ENCODE measurements at places on chromosomes 5 and 9.

DNA sequence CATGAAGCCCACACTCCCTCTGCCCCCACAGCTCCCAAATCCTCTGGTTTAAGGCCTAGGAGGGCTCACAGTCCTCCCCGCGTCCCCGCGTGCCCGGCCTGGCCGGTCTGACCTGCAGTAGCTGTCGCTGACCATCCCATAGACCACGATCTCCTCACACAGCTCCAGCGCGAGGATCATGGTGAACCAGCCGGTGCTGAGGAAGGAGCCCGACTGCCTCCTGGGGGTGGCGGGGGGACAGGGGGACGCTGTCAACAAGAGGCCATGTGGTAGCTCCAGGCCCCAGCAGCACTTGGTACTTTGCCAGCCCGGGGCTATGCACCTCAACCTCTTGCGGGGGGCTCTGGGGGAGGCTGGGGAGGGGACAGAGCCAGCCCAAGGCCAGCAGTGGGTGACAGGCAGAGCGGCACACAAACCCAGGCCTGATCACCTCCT, 7.0 kb downstream of the ST6GALNAC4 start:
- no peak for DNase-seq

GRCh38 chr5:179344431-179345182, 654 bp downstream of the ADAMTS2 start:
- DNase-seq = no peak

GRCh38 chr5:145237843-145238242, 597.3 kb downstream of the PRELID2 start:
- peak; percentile 20 for DNase-seq

DNA sequence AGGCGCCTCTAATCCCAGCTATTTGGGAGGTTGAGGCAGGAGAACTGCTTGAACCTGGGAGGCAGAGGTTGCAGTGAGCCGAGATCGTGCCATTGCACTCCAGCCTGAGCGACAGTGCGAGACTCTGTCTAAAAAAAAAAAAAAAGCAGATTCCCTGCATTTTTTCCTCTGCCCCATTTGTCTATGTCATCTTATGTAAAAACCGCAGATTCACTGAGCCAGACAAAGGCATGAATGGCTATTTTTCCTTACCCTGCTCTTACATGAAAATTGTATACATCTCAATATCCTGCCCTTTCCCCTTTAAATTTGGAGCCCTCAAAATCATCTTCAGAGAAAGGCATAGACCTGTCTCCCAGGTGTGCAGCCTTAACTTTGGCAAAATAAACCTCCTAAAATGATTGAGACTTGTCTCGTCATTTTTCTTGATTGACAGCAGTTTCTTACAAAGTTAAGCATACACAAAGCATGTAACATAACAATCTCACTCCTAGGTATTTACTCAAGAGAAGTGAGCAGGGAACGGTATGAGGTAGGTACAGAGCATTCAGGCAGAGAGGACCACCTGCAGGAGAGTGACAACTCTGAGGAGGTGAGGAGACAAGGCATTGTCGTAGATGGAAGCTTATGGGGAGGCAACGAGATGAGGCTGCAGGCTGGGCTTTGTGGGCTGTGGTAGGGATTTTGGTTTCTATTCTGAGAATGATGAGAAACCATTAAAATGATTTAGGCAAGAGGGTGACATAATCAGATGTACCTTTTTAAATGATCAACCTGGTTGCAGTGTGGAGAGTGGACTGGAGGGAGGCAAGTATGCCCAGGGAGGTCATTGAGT, 65.7 kb upstream of the IL6ST start:
- DNase-seq = no peak

- no peak for DNase-seq
Measured at GRCh38 chr5:86617309-86617755, 409 bp upstream of the COX7C start.

GRCh38 chr5:68170826-68171558, 44.6 kb upstream of the PIK3R1 start:
- peak; percentile 18 for DNase-seq

DNA sequence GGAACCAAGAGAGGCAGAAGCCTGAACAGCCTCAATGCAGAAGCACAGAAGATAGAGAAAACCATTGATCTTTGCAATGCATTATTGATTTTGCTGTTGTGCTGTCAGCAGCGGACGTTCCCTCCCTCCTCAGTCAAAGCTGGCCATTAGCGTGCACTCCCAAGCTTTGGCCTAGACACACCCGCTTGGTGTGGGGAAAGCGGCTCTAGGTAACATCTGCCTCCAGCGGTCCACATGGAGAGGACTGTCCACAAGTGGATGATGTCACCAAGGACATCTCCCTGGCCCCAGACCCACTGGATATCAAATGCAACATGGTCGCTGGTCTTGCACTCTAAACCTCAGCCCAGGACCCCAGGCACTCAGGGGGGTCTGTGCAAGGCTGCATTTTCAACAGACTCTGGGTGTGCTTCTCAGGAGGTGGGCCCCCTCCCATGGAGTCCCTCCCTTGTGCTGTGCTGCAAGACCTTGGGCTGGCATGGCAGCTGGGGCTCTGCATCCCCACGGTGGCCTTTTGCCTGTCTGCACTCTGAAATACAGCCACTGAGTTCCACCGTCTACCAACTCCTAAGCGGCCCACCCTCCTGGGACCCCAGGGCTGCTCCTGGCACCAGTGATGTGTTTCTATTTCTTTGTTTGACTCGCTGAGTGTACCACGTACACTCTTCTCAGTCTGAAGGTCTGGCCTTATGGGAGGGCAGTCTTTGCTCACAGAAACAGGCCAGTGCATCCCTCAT, 1.9 kb downstream of the SEMA4D start:
- DNase-seq = no peak

GRCh38 chr5:156515803-156516360, 188.9 kb downstream of the SGCD start:
- DNase-seq = no peak

DNA sequence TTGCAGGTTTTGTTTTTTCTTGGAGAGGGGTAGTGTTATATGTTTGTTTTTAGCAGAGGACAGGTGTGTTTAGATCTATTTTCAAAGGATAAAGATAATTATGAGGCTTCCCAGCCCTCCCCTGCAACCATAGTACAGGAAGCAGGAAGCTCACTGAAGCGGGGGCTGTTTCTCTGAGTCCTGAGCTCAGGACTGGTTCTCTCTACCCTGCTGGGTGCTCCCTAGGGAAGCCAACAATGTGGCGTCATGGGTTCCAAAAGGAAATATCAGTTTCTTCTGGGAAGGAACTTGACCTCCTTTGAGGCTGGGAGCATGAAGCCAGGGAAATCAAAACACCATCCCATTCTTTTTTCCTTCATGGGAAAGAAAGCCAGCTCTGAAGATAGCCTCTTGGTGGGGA, 62.2 kb downstream of the RAD23B start:
- no peak for DNase-seq

- peak; percentile 9 for DNase-seq
Measured at GRCh38 chr5:79109527-79110492, 1.8 kb upstream of the BHMT start.

DNA sequence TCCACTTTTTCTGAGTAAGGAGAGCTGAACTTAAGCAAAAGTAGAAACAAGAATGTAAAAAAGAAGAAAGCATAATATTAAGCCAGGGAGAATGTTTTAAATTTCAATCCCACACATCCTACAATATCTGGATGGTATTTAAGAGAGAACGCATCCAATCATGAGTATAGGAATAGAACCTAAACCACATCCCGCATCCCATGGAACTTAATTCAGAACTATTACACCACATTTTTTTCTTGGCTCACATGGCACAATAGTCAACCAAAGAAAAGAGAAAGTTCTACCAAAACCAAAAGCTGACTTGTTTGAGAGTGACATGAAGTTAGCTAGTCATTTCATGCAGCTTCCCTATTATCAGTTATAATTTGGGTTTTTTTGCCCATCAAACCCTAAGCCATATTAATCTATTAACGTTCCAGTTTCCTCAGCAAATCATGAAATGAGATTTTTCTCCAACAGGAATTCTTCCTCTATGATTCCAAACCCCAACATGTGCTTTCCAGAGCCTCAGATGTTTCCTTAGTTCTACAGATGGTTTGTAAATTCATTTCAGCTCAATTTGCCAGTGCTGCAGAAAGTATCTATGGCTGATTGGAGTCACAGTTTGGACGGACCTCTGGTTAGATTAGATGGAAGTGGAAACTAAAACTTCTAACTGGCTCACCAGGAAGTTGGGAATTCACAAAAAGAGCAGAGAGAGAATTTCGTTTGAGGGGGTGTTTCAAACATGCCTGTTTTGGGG, 22.5 kb downstream of the ADAMTSL1 start:
- DNase-seq = no peak

- no peak for DNase-seq
Measured at GRCh38 chr5:10229306-10230048, 20.2 kb downstream of the ATPSCKMT start.

DNA sequence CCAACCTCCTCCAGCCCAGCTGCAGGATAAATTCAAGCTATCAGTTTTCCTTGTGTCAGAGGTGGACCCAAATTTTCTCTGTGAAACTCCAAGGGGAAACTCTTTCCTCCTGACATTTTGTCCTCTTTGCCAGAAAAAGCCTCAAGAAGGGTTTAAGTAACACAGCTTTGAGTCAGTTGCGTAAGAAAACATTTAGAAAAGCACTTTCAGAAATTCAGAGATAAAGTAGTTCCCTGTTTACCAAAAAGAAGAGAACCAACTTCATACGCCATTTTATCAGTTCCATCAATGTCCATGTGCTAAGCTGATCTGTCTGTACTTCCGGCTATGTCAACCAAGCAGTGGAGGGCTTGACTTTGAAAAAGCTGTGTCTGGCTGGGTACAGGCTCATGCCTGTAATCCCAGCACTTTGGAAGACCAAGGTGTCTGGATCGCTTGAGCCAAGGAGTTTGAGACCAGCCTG, 19.9 kb upstream of the SUSD1 start:
- DNase-seq = no peak

DNA sequence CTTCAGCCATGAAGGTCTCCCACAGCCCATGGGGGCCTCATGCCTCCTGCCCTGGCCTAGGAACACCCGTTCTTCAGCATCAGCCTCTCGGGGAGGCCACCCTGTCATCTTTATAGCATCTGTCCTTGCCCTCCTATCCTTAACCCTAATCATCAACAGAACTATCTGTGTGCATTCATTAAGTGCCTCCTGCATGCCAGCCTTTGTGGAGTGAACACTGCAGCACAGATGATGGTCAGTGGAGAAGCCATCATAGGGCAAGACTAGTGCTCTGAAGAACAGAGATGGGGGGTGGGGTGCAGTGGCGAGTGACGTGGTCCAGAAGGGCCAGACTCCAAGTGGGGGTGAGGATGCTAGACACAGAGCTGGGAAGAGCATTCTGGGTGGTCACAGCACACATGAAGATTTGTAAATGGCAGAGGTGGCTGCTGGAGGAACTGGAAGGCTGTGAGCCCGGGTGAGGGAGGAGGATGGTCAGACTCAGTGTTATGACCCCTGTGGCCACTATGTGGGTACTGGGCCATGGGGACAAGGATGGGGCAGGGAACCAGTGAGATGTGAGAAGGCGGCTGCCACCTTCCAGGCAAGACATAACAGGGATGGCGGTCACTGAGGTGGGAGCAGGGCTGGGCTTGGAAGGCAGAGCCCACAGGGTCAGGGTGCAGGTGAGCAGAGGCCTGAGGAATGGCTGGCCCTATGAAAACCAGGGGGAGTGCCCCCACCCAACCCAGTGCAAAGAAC, 3.6 kb upstream of the CARD19 start:
- DNase-seq = peak; percentile 7

DNA sequence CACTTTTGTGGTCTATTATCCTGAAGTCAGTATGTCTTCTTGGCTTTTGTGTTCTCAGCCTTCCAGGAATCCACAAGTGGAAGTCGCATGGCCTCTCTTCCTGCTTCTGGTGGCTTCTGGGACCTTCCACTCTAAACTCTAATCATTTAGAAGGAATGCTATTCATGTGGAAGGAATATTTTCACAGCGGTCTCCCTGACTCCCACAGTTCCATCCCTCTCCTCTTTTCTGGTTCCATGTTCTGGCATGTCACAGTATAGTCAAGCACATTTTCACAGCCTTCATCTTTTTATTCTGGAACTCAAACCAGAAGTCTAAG, 7.3 kb upstream of the RAI14 start:
- no peak for DNase-seq

DNA sequence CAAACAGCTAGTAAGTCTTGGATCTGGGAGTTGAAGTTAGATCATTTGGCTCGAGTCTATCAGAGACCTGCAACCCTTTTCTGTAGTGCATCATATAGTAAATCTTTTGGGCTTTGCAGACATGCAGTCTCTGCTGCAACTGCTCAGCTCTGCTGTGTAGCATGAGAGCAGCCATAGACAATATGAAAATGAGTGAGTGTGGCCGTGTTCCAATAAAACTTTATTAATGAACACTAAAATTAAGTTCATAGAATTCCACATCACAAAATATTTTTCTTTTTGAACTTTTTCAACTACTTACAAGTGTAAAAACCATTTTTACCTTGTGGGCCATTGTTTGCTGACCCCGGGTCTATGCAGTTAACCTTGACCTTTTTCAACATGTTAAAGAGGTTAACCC, 35.2 kb downstream of the ROPN1L start:
- DNase-seq = no peak

GRCh38 chr5:112004867-112005622, 248.1 kb upstream of the NREP start:
- no peak for DNase-seq

- DNase-seq = no peak
Measured at GRCh38 chr9:93679536-93680442, 103.4 kb downstream of the PHF2 start.

- no peak for DNase-seq
Measured at GRCh38 chr9:91900797-91901177, 49.2 kb downstream of the ROR2 start.

DNA sequence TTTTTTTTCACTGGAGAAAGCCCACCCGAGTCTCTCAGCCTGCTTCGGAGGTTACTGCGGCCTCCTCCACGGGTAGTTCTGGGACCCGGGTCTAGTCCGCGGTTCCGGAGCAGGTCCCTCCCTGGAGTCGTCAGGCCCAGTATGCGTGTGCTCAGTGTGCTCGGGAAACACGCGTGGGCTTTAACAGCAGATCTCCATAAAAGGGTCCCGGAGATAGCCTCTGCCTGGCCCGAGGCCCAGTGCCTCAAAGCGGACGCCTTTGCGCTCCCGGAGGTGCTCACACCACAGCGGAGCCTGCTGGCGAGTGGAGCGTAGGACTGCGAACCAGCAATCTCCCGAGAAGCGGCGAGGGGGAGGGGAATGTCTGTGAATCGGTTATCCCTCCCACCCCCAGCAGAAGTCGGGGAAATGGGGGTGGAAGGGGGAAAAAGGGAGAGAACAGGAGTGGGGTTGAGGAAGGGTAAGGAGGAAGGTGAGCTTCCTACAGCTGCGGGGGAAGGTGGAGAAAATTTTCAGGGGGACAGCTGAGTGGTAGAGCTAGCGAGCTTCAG, 28.7 kb downstream of the CDKN2A start:
- peak; percentile 38 for DNase-seq

- DNase-seq = no peak
Measured at GRCh38 chr9:19387317-19387716, 7.3 kb upstream of the RPS6 start.

GRCh38 chr9:116153765-116154333, at the start of gene PAPPA:
Gene PAPPA, plus strand, starts transcription at chr9:116153791. Its CDS starts 382 bp downstream, at chr9:116154173.
- DNase-seq = no peak

DNA sequence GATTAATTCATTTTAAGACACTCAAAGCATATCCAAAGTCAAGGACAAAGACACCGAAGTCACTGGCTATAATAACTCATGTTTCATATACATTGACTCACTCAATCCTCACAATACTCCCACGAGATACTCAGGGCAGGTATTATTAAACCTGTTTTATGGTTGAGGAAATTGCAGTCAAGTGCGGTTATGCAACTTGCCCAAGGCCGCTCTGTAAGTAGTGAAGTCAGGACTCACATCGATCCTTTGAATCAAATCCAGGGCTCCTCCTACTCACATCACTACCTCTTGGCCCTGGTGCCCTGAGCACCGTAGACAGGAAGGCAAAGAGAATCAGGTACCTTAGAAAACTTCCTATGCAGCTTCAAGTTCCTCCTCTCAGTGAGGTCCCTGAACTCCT, 87.8 kb upstream of the APC start:
- DNase-seq = no peak

Data from head of caudate nucleus (tissue), 42 donors.